ENCODE measurements at places on chromosomes 16 and 17.

DNA sequence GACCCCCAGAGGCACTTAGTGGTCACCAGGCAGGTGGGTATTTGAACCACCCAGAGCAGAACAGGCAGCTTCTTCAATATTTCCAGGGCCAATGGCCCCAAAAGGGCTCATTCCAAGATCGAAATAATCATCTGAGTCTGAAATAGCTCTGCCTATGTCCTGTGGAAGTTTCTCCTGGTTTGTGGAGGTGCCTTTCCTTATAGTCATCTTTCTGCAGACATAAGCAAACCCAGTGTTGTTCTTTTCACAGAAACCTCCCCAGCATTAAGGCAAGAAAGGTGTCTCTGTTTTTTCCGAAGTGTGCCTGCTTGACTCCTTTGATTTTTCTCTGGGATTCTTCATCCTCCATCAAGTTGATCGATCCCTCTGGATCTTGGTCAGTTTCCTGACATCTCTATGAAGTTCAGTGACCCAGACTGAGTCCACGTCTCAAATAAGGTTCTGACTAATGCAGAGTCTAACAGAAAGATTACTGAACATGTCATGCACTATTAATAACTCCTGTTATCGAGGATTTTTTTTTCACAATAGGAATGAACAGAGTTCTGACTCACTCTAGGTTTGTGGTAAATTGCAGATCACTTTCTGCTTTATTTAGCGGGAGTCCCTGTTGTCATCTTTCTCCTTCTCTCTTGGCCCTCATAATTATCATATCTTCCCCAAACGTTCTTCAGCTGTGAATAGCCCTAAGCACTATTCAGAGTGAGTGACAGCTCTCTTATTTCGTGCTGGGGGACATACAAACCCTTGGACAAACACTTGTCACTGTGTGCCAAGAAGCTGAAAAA is 1.5 kb downstream of the LRRC3C start:
- DNase-seq, result peak; percentile 35

GRCh38 chr17:29250666-29251065 is 4.0 kb downstream of the CRYBA1 start:
- no peak for DNase-seq

DNA sequence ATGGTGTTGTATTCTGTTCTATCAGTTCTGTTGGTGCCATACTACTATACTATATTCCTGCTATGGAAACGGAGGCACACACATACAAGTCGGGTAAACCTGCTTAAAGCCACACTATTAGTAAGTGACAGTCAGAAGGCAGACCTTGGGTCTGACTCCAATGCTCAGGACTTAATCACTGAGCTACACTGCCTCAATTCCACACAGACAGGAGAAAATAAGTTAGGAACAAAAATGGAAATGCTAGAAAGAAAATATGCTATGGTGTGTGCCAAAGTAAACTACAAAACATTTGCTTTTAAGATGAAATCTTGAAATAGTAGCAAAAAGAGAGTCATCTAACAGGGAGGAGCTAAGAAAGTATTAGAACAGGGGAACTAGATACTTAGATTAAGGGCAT is 48.1 kb downstream of the MYO1D start:
- DNase-seq, result no peak

DNA sequence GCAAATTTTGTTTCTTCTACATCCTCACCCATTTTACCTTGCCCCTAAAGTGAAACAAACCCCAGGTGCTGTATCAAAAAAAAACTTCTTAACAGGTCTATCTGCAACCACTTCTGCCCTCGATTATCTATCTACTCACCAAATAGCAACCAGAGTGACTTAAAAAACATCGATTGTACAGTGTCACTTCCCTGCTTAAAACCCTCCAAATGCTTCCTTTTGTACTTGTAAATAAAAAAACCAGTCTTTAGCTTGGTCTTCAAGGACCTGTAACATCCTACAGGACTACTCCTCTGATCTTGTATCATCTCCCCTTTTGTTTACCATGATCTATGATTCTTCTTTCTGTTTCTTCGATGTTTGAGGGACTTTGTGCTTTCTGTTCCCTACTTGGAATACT is 82.7 kb upstream of the CORO6 start:
- DNase-seq, result no peak

- DNase-seq, result no peak
These were observed 19.0 kb downstream of the MYH3 start for GRCh38 chr17:10638151-10638550.

- no peak for DNase-seq
These were observed 137.0 kb upstream of the TP53TG3D start for GRCh38 chr16:32116080-32116479.

DNA sequence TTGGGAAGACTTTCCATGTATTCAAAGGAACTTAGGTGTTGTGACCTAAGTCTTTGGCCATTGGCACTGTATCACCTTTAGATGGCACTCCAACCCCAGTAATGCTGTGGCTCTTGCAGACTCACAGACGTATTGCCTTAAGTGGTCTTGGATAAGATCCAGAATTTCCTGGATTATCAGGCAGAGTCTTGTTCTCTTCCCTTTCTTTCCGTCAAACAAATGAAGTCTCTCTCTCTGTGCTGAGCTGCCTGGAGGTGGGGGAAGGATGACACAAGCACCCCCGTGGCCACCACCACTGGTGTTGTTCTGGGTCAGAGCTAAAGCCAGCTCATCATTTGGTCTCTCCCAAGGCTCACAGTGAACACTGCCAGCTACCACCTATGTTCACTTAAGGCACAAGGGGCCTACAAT is 789.9 kb upstream of the KIF2B start:
- peak; percentile 83 for DNase-seq

GRCh38 chr16:46899443-46900143 is 15.4 kb downstream of the GPT2 start:
- DNase-seq, result no peak

GRCh38 chr17:22203208-22203715 is 510.9 kb downstream of the KCNJ18 start:
- DNase-seq, result no peak

- no peak for DNase-seq
These were observed 13.9 kb downstream of the COTL1 start for GRCh38 chr16:84603940-84604339.

GRCh38 chr16:71479420-71479819 is 9.7 kb downstream of the ZNF19 start:
- peak; percentile 10 for DNase-seq

- no peak for DNase-seq
These were observed 594 bp upstream of the DNAJC7 start for GRCh38 chr17:42017866-42018200.

DNA sequence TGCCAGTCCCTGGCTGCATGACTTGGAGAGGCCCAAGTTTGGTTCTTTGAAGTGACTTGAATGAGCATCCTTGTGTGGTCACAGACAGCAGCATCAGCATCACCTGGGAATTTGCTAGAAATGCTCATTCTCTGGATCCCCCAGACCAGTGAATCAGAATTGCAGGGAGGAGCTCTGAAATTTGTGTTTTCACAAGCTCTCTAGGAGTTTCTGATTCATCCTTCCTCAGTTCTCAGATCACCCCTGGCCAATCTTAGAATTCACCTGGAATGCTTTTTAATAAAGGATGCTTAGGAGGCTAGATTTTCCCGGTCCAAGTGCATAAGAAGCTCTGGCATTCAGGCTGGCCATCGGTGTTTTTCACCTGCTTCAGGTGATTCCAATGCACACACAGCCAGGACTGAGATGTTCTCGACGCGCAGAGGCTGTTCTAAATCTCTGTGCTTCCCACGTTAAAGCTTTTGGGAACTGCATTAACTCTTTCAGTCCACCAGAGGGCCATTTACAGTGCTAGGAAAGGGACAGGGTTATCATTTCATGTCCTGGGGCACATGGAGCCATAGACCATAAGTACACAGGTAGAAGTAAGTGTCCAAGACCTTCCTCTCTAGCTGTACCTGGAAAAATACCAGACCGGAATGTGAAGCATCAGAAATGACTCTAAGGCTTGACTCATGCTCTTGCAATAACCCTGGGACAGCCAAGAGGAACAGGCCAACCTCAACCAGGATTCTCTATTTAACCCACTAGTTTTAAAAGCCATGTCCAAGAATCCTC is 85.7 kb upstream of the XYLT1 start:
- peak; percentile 40 for DNase-seq

DNA sequence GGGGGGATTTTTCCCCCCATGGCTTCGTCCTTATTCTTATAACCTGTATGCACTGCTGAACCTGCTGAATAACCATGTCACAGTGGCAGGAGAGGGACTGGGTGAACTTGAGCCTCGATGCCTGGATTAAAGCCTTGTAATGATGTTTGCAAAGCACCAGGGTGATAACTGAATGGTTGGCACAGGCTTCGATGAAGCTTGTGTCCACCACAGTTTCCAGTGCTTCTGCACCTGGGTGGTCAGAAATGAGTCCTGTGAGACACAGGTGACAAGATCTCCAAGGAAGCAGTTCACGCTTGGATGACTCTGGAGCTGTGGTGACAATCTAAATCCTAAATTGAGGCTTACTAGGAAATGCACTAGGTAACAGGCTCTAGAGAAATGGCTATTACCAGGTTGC is 729.3 kb downstream of the MAF start:
- no peak for DNase-seq

GRCh38 chr17:78991017-78991738 is 11.5 kb upstream of the LGALS3BP start:
- DNase-seq, result no peak

DNA sequence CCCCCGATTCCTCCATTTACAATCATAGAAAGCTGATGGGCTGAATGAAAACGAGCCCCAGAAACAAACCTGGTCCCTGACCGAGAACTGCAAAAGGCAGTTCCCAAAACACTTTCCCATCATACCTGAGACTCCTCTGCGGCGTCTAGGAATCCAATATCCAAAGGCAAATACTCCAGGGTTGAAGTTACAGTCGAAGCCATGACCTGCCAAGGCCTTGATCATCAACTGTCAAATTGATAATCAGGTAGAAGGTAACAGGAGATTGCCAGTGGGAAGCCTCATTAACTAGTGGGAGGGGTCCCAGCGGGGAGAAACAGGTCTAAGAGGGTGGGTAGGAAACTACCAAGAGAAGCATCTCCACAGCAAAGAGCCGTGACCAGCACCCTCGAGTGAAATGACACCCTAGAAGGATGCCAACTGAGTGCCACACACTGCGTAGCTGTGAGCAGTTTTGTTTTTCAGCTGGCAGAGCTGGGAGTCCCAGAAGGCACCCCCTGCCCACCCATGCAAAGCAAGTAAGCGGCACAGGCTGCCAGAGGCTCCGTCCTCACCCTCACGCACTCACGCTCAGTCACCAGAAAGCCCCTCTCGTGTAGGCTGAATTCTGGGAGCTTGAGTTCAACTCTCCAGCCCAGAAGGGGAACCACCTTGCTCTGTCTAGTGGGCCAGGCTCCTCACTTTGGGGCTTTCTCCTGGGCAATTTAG is 146.1 kb downstream of the GAS7 start:
- DNase-seq, result no peak

- no peak for DNase-seq
These were observed 3.5 kb downstream of the TBX2 start for GRCh38 chr17:61402978-61403800.

DNA sequence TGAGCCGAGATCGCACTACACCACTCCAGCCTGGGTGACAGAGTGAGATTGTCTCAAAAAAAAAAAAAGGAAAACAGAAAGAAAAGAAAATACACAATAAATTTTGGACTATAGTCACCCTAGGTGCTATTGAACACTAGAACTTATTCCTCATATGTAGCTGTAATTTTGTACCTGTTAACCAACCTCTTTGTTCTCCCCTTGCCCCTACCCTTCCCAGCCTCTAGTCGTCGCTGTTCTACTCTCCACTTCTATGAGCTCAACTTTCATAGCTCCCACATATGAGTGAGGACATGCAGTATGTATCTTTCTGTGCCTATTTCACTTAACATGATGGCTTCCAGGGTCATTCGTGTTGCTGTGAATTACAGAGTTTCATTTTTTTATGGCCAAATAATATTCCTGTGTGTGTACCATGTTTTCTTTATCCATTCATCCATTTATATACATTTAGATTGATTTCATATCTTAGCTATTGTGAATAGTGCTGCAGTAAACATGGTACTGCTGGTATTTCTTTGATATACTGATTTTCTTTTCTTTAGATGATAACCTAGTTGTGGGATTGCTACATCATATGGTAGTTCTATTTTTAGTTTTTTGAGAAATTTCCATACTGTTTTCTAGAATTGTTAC is 28.3 kb downstream of the VPS35L start:
- peak; percentile 43 for DNase-seq

DNA sequence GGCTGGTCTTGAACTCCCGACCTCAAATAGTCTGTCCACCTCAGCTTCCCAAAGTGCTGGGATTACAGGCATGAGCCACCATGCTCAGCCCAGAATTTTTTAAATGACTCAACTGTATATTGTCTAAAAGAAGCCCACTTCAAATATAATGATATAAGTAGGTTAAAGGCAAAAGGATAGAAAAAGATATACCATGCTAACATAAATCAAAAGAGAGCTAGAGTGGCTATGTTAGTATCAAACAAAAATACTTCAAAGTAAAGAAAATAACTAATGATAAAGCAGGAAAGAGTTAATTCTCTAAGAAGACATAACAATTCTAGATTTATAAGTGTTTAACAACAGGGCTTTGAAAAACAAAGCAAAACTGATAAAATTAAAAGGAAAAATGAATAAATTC is 13.3 kb upstream of the MPO start:
- no peak for DNase-seq

DNA sequence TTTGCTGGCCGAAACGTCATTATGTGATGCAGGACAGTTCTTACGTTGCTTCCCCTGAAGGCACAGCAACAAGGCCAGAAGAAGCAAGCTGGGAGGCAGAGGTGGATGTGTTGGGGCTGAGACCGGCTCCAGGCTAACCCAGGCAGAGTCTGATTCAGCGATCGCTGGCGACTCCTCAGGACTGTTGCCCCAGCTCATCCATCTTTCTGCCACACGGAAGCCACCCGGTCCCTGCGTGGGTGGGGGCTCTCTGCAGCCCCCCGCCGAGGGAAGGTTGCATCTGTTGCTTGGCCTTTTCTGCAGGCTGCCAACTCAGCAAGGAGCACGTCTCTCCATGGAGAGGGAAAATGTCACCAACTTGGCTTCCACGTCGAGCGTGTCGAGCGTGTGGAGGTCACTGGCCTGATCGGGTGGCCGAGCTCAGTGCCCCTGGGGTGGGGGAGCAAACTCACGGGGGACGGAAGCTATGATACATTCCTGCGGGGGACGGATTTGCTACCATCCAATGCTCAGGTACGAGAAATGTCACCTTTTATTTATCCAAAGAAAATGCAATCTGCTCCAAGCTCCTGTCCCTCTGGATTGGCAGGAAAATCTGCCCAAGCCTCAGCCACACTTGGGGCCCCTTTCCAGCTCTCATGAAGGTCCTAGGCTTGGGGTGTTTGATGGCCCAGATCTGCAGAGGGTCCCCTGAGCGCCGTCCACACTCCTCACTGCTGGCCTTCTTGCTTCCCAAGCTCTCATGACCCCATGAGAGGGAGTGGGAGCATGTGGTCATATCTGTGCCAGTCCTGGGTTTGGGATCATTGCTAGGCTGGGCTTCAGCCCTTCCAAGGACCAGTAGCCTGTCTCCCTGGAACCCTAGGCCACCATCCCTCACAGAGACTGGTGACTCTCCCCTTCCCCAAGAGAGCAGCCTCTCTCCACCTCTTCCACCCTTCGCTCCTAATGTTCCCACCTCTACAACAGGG is 69.4 kb downstream of the RPH3AL start:
- DNase-seq, result no peak

GRCh38 chr16:1781758-1782407 is 488 bp downstream of the SPSB3 start:
- DNase-seq, result no peak

All from H4 (cell line).